ENCODE measurements at places on chromosomes 1 and 21.

DNA sequence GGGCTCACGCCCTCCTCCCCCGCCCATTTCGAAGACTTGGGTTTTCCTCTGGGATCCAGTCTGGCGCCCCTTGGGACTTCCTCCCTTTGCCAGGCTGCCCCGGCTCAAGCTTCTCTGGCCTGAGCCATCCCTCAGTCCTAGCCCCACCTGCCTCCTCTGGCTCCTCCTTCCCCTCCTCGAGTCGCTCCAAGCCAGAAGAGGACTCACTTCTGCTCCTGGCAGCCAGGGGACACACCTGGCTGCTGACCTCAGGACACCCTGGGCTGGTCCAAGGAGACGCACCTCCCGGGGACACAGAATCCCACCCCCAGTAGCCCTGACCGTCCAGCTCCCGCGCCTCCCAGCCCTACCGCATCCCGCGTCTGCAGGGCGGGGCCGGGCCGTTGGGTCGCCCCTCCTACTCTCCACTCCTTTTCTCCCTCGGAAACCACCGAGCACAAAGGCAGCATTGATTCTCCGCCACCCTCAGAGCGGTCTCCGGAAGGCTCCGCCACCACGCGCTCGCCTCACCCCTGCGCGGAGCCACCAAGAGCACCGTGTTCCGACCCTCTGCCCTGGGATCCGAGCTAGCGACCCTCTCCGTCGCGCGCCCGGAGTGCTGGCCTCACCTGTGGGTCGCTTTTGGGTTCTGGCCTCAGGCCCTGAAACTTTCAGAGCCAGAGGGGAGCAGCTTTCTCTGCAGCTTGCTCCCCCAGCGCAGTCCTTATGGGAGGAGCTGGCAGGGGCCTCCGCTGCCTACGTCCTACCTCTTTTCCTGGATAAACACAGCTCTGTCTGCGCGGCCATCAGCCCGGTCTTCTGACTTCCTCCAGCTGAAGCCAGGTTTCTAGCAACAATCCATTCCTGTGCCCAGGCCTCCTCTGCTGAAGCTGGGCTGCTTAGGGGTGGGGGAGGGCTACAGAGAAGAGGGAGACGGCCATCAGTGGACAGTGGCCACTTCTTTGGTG, at the start of gene C2CD4D:
Gene C2CD4D (minus strand): TSS at position 364 of the 947 bp plus-strand sequence. CDS start 831 bp downstream, outside the sequence.
- no peak for DNase-seq

DNA sequence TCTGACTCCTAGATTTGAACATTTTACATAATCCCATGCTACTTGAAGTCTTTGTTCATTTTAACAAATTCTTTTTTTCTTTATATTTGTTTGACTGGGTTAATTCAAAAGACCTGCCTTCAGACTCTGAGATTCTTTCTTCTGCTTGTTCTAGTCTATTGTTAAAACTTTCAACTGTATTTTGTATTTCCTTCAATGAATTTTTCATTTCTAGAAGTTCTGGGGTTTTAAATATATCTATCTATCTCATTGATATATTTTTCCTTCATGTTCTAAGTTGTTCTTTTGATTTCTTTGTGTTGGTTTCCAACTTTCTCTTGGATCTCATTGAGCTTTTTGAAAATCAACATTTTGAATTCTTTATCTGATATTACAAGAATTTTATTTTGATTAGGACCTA, 64.3 kb downstream of the HMCN1 start:
- DNase-seq: no peak

DNA sequence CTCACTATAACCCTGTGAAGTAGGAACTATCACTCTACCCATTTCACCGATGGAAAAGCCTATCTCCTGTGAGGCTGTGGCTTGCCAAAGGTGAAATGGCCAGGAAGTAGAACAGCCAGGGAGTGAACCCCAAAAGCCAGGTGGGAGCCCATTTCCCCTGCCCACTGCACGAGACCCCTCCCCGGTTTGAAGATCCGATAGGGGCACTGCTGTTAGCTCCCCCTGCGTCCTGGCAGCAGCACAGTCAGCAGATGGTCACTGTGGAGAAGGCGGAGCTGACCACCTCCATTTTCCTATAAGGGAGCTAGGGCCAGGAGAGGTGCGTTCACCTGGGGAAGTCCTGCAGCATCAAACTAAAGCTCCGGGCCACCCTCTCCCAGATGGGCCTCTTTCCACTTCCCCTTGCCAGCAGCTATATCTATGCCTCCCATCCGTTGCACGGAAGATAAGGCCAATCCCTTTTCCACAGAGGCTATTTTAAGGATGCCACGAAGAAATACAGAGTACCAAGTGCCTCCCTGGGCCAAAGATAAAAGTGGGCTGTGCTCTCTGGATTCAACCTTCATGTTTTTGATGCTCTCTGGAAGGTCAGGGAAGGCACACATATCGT, 7.8 kb downstream of the ERG start:
- DNase-seq: no peak

- no peak for DNase-seq
These were observed 54.8 kb downstream of the CHD5 start for GRCh38 chr1:6125366-6125765.

- DNase-seq: no peak
These were observed 2.6 kb downstream of the GATAD2B start for GRCh38 chr1:153919876-153920852.

- no peak for DNase-seq
These were observed 9.2 kb downstream of the PSRC1 start for GRCh38 chr1:109273570-109274288.

GRCh38 chr1:202968895-202969295, 1.8 kb upstream of the CYB5R1 start:
- DNase-seq: no peak

GRCh38 chr1:229537894-229538293, 20.6 kb downstream of the ABCB10 start:
- DNase-seq: no peak

DNA sequence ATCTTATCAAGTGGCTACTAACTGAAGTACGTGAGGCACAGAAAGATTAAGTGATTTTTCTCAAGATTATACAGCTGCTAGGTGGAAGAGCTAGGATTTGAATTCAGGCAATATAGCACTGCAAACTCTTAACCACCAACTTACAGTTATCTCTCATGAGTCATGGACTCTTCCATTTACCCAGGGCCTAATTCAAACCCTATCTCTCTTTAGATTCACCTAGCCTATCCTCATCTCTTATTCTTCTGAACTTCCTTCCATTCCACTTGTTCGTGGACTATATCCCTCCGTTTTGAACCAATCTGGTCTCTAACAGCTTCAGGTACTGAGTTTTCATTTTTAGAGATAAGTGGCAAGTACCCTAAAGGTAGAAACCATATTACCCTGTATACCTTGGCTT, 92.8 kb upstream of the DMRTA2 start:
- no peak for DNase-seq

DNA sequence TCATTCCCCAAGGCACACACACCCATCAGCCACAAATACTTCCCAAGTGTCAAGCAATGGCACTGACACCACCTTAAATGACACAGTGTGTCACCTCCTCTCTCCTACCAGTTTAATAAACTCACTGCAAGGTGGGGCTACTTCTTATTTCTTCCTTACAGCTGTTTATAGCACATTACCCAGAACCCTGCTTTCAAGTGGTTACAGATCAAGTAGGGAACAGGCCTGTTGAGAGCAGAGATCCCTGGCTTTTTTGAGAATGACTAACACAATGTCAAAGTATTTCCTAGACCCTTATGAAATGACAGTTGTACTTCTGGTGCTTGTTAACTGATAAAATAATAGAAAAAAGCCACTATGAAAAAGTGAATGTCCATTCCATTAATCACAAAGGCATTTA, 19.8 kb downstream of the ZBTB17 start:
- DNase-seq: no peak

- DNase-seq: no peak
These were observed 63.7 kb downstream of the MACF1 start for GRCh38 chr1:39268112-39268581.

DNA sequence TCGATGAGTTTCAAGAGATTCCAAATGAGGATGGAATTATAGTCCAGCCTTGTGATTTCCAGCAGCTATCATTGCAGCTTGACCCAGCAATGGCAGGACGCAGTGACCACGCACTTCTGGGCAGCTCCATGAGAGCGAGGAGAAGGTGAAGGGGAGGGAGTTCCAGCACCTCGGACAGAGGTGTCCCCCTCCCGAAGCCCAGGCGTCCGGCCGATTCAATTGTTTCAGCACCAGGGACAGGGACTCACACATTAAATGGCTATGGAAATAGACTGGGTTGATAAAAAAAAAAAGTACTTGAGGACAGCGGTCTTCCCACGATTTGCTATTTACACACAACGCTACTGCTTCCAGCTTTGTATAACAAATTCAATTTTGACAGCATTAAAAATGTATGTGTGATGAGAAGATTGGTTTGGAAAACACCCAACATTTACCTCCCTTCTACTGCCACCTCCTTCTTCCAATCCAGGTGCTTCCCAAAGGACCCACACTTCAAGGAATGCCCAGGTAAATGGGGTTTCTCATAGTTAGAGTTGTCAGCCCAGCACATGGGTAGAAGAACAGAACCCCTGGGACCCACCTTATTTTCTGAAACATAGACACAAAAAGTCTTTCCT, 71.8 kb downstream of the DISP3 start:
- no peak for DNase-seq

DNA sequence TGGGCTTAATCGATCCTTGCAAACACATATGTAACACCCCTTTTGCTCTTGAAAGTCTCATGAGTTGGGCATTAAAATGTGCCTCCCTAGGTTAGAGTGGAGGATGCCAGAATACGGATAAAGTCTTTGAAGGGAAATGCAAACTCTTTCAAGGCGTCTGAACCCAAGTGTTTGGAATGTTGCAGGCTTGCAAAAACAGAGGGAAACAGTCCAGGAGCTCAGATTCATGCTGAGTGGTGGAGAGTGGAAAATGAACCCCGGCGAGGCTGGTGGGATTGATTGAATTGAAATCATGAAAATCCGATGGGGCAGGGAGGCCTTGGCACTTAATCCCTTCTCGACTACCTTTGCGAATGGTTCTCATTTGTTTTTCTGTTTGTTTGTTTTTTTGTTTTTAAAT, 175.5 kb downstream of the PGBD5 start:
- DNase-seq: no peak

DNA sequence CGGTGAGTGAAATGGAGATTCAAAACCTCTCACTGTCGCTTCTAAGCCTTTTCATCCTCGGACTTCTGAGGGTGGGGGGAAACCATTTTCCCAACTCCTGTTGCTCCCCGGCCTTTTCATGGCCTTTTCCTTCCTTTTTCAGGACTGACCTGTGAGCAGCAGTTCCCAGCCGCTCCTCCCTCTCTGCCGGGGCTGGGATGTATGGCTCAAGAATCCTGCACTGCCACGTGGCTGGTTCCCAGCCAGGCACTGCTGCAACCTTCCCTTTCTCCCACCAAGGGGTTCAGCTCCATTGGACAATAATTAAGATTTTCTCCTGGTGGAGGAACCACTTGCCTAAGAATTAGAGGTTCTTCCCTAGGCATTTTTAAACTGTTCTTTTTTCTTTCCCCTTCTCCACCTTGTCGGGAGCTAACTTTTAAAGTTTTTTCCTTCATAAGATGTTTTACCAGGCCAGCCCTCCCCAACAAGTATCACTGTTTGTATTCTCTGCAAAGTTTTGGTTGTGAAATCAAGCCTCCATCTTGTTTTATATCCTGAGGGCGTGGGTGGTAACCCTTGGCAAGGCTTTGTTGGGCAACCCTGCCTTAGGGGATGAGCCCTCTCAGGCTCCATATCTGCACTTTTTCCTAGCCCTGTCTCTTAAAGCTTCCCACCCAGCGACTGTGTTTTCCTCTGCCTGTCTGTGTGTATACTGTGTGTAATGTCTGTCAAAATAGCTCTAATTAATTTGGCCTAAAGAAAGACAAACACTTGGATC, 1166.6 kb upstream of the ADGRL2 start:
- no peak for DNase-seq

Measured in stimulated activated CD8-positive, alpha-beta memory T cell treated with anti-CD3 and anti-CD28 coated beads, Interleukin-7, amount 100 ng/mL, for 24 hours (primary cell).